Psoas muscle (tissue), 8 donors: ENCODE measurements at places on chromosomes 1 and 21. TPM values are rescaled to one million over a fixed set of nuclear protein-coding genes. Genes with fewer than 3 reads are reported as not detected.

Gene VTCN1
- polyA plus RNA-seq, result 0.03 TPM

Gene UMODL1
- polyA plus RNA-seq, result not detected

Gene ZNF362
- polyA plus RNA-seq, result 6.5 TPM

Gene BECN2
- polyA plus RNA-seq, result not detected

Gene HES2
- not detected for polyA plus RNA-seq

Gene ITPKB
- polyA plus RNA-seq, result 3.9 TPM

Gene GPR157
- 11.6 TPM for polyA plus RNA-seq

GRCh38 chr1:206829282-206829681 is 36.1 kb upstream of the IL20 start:
- no peaks in the 10 kb centered on the region for H3K27me3 ChIP-seq
- no peaks in the 10 kb centered on the region for H3K36me3 ChIP-seq
- no peak for DNase-seq
- H3K4me1 ChIP-seq, result no peaks in the 10 kb centered on the region

DNA sequence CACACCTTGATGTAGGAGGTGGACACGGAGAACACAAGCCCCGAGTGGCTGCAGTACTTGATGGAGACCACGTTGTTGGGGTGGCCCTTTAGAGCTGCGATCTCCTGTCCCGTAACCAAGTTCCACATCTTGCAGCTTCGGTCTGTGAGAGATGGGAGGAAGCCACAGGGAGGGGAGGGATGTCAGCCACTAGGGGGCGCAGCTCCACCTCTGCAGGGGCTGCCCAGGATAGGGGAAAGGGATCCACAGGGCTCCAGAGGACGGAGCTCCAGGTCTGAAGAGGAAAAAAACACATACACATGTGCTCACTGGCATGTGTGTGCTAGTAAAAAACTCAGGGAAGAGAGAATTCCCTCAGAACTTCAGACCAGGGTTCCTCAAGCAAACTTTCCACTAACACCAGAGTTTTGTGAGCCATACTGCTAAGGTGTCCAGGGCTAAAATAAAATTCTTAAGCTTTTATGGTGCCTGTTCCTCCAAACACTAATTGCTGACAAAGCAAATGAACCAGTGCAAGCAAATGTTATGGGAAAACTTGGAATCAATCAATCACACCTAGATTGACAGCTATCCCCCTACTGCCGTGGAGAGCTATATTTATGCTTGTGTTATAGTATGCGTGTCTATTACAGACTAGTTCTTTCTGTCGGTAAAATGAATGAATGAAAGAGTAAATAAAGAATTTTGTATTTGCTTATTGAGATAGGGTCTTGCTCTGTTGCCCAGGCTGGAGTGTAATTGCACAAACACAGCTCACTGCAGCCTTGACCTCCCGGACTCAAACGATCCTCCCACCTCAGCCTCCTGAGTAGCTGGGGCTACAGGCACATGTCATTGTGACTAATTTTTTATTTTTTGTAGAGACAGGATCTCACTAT is 43.7 kb downstream of the KIF21B start:
- no peaks in the 10 kb centered on the region for H3K27me3 ChIP-seq
- H3K4me1 ChIP-seq, result no peaks in the 10 kb centered on the region
- no peak overlapping the region for H3K27ac ChIP-seq
- no peaks in the 10 kb centered on the region for H3K36me3 ChIP-seq

DNA sequence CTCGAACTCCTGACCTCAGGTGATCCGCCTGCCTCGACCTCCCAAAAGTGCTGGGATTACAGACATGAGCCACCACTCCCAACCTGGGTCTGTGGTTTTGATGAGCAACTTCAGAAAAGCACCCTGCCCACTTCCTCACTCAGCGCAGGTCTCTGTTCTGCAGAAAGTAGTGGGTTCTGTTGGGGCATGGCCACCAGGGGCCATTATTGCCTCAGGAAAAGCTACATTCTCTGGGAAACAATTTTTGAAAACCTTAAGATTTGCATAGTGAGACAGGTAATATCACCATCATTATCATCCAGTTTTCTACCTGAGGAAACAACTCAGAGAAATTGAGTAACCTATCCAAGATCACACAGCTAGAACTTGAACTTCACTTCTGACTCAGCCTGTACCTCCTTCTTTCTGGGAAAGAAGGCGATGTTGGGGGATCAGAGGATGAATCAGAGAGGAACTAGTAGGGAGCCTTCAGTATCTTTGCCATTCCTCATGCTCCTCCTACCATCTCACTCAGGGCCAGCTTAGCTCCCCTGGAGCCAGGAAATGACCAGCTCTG is 7.1 kb upstream of the NES start:
- peaks cover 7% of the 10 kb centered on the region for H3K27me3 ChIP-seq
- peaks cover 3% of the 10 kb centered on the region for H3K4me1 ChIP-seq
- no peak for DNase-seq
- no peaks in the 10 kb centered on the region for H3K36me3 ChIP-seq
- no peak overlapping the region for H3K27ac ChIP-seq

- H3K36me3 ChIP-seq, result no peaks in the 10 kb centered on the region
- peaks cover 2% of the 10 kb centered on the region for H3K27me3 ChIP-seq
- peak overlapping the region; percentile 23 for H3K27ac ChIP-seq
Observed at GRCh38 chr21:45323487-45324311, 36.0 kb upstream of the POFUT2 start.

GRCh38 chr1:53519421-53519820 is 60.2 kb downstream of the DMRTB1 start:
- no peak overlapping the region for H3K4me3 ChIP-seq
- no peaks in the 10 kb centered on the region for H3K4me1 ChIP-seq
- no peaks in the 10 kb centered on the region for H3K36me3 ChIP-seq
- no peak overlapping the region for H3K27ac ChIP-seq

- no peaks in the 10 kb centered on the region for H3K4me1 ChIP-seq
- no peak overlapping the region for H3K27ac ChIP-seq
- no peak overlapping the region for H3K4me3 ChIP-seq
- DNase-seq, result no peak
Observed at GRCh38 chr1:223216531-223217205, 73.6 kb upstream of the TLR5 start.

GRCh38 chr1:48495911-48496310 is 23.9 kb upstream of the SPATA6 start:
- no peaks in the 10 kb centered on the region for H3K4me1 ChIP-seq
- no peak for DNase-seq
- no peak overlapping the region for H3K27ac ChIP-seq
- no peak overlapping the region for H3K4me3 ChIP-seq

DNA sequence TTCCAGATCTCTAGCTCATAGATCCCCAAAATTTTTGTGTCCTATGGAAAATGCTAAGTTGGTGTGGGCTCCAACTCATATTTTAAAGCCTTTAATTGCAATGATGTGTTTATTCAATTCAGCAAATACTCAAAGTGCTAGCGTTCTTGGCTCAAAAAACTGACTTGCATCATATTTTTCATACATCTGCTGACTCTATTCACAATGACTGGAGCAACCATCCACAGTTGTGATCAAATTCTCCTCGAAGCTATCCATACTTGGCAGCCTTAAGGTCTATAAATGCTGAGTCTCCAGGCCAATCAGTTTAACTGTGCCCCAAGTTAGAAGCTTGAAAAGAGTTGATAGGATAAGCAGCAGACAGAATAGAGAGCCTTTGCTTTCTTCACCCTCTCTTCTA is 2.9 kb upstream of the ATP1A1 start:
- no peak overlapping the region for H3K27ac ChIP-seq
- H3K27me3 ChIP-seq, result no peaks in the 10 kb centered on the region

DNA sequence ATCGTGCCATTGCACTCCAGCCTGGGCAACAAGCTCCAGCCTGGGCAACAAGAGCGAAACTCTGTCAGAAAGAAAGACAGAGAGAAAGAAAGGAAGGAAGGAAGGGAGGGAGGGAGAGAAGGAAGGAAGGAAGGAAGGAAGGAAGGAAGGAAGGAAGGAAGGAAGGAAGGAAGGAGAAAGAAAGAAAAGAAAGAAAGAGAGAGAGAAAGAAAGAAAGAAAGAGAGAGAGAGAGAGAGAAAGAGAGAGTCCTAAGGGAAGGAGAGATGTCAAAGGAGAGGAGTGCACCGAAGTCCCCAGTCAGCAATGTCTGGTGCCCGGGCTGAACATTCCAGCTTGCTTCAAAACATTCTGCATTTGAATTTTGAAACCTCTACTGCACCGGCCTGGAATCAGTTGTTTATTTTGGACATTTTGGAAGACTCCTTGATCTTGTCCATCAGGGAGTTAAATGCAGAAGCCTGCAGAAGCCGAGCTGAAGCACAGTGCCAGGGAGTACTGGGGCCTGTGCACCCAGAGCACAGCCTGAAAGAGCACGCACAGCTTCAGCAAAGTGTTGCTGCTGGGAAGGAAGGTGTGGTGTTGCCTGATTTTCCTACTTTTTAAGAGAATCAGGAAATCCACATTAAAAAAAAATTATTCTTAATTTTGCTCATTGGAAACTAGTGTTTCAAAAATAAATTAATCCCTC is 3.7 kb upstream of the IGSF3 start:
- H3K27ac ChIP-seq, result no peak overlapping the region
- DNase-seq, result no peak
- H3K36me3 ChIP-seq, result no peaks in the 10 kb centered on the region
- H3K4me1 ChIP-seq, result peaks cover 8% of the 10 kb centered on the region

- peaks cover 10% of the 10 kb centered on the region for H3K4me1 ChIP-seq
- H3K27ac ChIP-seq, result peak overlapping the region; percentile 100
- H3K4me3 ChIP-seq, result peak overlapping the region; percentile 96
- no peaks in the 10 kb centered on the region for H3K36me3 ChIP-seq
- no peak for DNase-seq
Observed at GRCh38 chr1:212283741-212284140, 1.5 kb upstream of the PPP2R5A start.

- H3K27me3 ChIP-seq, result no peaks in the 10 kb centered on the region
- no peaks in the 10 kb centered on the region for H3K36me3 ChIP-seq
- peak overlapping the region; percentile 38 for H3K27ac ChIP-seq
- H3K4me3 ChIP-seq, result no peak overlapping the region
- peaks cover 59% of the 10 kb centered on the region for H3K4me1 ChIP-seq
Observed at GRCh38 chr1:214516434-214517326, 34.7 kb downstream of the PTPN14 start.

DNA sequence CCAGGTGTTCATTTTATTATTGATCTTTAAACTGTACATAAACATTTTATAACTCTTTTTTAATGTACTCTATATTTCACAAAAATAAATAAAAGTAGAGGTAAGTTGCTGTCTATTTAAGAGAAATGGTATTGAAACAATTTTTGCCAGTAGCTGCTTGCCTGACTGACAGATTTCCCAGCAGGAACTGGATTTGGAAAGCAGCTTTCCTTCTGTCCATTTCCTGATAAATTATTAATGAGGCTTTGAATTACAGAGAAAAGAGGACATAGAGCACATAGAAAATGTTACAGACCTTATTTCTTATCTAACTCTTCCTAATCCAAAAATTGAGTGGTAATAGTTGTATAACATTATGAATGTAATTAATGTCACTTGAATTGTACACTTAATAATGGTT is 79.7 kb upstream of the BCL10 start:
- no peak overlapping the region for H3K27ac ChIP-seq
- H3K4me3 ChIP-seq, result no peak overlapping the region
- H3K4me1 ChIP-seq, result peaks cover 11% of the 10 kb centered on the region
- DNase-seq, result no peak
- no peaks in the 10 kb centered on the region for H3K36me3 ChIP-seq

GRCh38 chr1:228794173-228794572 is 58.9 kb downstream of the RHOU start:
- H3K27me3 ChIP-seq, result no peaks in the 10 kb centered on the region
- H3K4me1 ChIP-seq, result peaks cover 16% of the 10 kb centered on the region
- H3K4me3 ChIP-seq, result no peak overlapping the region
- no peak overlapping the region for H3K27ac ChIP-seq

- H3K27ac ChIP-seq, result no peak overlapping the region
- no peak for DNase-seq
- H3K4me3 ChIP-seq, result no peak overlapping the region
- H3K4me1 ChIP-seq, result no peaks in the 10 kb centered on the region
Observed at GRCh38 chr1:80445033-80445432, 1355.7 kb upstream of the ADGRL2 start.

- peak; percentile 70 for DNase-seq
- H3K4me1 ChIP-seq, result peaks cover 10% of the 10 kb centered on the region
- no peaks in the 10 kb centered on the region for H3K36me3 ChIP-seq
- H3K4me3 ChIP-seq, result no peak overlapping the region
- no peaks in the 10 kb centered on the region for H3K27me3 ChIP-seq
Observed at GRCh38 chr21:43712268-43712942, 6.5 kb upstream of the PDXK start.

- H3K36me3 ChIP-seq, result no peaks in the 10 kb centered on the region
- no peak for DNase-seq
- peak overlapping the region; percentile 40 for H3K4me3 ChIP-seq
- H3K27me3 ChIP-seq, result no peaks in the 10 kb centered on the region
Observed at GRCh38 chr1:170881268-170882265, 53.8 kb upstream of the MROH9 start.

DNA sequence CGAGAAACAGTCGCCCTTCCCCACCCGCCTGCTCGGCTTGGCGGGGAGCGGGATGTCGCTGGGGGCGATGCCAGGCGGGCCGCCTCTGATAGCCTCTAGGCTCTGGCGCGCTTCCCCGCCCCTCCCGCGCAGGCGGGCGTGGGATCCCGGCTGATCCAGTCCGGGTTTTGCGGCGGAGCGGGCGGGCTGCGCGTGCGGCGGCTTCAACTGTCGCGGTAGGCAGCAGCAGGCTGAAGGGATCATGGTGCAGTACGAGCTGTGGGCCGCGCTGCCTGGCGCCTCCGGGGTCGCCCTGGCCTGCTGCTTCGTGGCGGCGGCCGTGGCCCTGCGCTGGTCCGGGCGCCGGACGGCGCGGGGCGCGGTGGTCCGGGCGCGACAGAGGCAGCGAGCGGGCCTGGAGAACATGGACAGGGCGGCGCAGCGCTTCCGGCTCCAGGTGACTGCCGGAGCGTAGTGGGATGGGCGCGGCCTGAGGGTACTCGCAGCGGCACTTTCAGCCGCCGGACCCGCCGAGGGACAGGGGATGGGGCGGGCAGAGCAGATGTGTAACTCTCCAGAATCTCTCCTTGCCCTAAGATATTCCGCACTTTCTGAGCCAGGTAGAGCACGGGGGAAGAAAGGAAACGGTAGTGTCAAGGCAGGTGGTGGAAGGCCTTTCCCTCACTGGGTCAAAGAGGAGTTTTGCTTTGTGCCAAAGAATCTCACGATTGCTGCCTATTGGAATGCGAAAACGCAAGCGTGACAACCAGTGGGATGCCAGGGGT is at the start of gene FAAH:
Gene FAAH, plus strand, starts transcription at position 210 of the 764 bp plus-strand sequence. Its CDS starts 32 bp downstream, at position 242.
- H3K36me3 ChIP-seq, result no peaks in the 10 kb centered on the region
- peak within 1 kb of the TSS; percentile 77 for H3K27ac ChIP-seq
- no peaks in the 10 kb centered on the region for H3K27me3 ChIP-seq
- peaks cover 25% of the 10 kb centered on the region for H3K4me1 ChIP-seq
- peak; percentile 74 for DNase-seq

GRCh38 chr1:157842939-157843338 is 1.3 kb upstream of the CD5L start:
- no peaks in the 10 kb centered on the region for H3K27me3 ChIP-seq
- H3K36me3 ChIP-seq, result no peaks in the 10 kb centered on the region

DNA sequence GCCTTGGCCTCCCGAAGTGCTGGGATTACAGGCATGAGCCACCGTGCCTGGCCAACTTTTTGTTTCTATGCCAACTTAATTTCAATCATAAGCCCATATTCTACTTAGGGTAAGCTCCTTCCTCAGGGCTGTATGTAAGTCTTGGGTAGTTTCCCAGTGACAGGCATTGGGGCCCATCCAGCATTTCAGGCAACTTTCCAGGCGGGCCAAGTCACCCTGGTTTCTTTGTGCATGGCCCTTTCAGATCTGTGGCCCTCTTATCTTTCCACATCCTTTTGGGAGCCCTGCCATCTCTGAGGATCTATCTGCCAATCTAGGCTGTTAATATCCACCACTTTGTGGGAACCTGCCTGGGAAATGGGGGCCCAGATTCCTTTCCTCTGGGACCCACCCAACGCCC is 58.7 kb downstream of the TNN start:
- no peaks in the 10 kb centered on the region for H3K4me1 ChIP-seq
- no peaks in the 10 kb centered on the region for H3K27me3 ChIP-seq
- no peaks in the 10 kb centered on the region for H3K36me3 ChIP-seq
- no peak for DNase-seq
- no peak overlapping the region for H3K4me3 ChIP-seq
